ENCODE measurements at places on chromosomes 16 and 17.

DNA sequence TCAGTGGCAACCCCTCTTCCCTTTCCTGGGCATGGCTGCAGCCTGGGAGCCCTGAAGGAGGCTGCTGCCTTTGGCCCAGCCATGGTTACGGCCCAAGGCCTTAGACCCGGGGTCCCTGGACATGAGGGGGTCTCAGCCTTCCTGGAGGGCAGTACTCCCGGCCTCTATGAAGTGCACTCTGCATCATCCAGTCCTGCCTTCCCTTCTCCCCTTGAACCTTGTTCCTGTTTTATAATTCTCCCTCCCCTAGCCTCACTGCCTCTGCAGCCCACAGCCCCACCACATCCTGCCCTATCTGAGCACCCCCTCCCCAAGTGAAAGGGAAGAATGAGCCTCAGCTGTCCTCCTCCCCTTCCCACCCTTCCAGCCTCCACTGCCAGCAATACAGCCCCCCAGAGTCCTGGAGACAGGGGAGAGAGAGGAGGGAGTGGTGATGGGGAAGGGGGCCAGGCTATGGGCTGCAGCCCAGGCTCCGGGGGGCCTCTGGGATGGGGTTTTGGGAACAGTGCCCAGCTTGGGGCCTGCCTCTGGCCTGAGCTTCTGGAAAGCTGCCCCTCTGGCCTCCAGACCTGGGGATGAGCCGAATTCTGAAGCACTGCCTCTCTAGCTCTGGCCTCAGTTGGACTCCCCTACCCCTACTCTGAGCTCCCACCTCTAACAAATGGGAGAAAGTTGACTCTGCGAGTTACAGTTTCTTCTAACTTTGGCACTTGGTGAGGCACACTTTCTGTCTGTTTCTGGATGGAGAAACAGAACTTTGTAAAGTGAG lies 7.6 kb downstream of the CCR7 start:
- DNase-seq, result no peak

DNA sequence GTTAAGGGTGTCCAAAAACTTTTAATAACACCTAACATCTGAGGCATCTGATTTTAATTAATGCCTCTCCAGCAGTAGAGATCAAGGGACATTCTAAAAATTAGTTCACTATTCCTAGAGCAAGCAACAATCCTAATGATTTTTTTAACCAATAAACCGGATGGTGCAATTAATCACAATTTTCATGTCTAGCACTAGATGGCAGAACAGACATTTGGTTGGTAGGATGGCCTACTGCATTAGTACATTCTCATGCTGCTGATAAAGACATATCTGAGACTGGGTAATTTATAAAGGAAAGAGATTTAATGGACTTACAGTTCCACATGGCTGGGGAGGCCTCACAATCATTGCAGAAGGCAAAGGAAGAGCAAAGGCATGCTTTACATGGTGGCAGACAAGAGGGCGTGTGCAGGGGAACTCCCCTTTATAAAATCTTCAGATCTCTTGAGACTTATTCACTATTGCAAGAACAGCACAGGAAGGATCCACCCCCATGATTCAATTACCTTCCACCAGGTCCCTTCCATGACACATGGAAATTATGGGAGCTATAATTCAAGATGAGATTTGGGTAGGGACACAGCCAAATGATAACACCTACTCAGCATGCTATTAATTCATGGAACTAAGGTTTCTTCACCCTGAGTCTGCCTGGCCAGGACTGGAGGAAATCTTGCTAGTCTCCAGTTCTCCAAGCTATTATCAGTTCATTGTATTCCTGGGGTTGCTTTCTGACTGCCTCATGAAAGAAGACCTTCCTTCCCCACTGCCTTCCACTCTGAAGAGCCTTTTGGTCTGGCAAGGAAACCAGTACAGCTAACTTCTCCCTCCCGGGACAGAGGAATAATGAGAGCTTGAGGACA lies 24.8 kb downstream of the HS3ST3A1 start:
- no peak for DNase-seq

GRCh38 chr17:71071837-71072236 lies 902.5 kb downstream of the KCNJ2 start:
- DNase-seq, result no peak

DNA sequence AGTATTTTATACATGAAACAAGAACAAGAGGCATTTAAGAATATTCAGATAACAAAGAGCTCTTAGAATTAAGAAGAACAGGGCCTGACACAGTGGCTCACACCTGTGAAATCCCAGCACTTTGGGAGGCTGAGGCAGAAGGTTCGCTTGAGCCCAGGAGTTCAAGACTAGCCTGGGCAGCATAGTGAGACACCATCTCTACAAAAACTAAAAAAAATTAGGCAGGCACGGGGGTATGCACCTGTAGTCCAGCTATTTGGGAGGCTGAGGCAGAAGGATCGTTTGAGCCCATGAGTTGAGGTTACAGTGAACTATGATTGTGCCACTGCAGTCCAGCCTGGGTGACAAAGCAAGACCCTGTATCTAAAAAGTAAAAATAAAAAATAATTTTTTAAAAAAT lies 12.5 kb upstream of the BRIP1 start:
- no peak for DNase-seq

DNA sequence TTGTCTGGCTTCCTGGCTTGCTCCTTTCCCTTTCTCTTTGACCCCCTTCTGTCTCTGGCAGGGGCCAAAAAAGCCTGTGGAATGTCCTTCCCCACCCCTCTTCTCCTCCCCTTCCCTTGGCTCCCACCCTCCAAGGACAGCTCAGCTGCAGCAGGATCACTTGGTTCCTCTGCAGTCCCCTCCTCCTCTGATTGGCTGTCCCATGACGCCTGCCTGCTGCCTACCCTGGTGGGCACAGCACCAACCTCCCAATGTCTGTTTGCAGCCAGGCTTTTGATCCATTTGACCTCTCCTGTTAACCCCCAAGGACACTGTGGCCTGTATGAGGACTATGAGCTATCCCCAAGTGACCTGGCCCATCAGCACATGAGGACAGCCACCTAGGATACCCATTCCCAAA lies 14.8 kb upstream of the MTMR4 start:
- DNase-seq, result no peak

DNA sequence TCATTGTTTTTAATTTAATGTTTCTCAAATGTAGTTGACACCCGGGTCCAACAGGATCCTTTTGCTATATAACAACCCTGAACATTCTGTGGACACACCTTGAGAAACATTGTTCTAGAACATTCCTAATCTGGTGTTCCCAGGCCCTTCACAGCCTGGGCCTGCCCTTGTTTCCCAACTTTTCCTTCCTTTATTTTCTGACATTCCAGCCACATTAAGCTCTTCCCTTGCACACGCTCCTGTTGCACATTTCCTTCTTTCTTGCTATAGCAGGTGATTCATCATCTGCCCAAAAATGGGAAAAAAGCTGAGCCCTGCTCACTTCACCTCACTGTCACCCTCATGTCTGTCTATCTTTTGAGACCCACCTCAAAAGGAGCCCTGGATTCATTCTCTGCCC lies 67.9 kb upstream of the MARCHF10 start:
- DNase-seq, result no peak

DNA sequence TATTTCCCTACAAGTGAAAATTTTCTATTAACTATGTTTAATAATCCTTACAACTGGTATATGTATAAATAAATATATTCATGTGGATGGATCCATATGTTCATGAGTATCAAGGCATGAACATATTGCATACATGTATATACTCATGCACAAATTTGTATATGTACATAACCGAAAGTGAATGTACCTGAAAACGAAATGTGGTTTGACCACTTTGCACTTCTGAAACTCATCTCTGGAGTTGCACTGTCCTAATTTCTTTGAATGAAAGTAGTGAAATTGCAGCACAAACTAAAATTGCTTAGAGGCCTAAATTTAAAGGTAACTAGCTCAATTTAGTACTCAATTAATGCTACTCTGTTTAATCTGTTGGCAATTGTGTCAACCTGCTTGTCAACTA lies 27.4 kb upstream of the GNAO1 start:
- no peak for DNase-seq

GRCh38 chr16:31473264-31473984 lies 1.5 kb downstream of the TGFB1I1 start:
- no peak for DNase-seq

- no peak for DNase-seq
These were observed 92.7 kb upstream of the CDH5 start for GRCh38 chr16:66273644-66274334.

- DNase-seq, result no peak
These were observed 30.3 kb downstream of the KLHDC4 start for GRCh38 chr16:87735270-87736007.

DNA sequence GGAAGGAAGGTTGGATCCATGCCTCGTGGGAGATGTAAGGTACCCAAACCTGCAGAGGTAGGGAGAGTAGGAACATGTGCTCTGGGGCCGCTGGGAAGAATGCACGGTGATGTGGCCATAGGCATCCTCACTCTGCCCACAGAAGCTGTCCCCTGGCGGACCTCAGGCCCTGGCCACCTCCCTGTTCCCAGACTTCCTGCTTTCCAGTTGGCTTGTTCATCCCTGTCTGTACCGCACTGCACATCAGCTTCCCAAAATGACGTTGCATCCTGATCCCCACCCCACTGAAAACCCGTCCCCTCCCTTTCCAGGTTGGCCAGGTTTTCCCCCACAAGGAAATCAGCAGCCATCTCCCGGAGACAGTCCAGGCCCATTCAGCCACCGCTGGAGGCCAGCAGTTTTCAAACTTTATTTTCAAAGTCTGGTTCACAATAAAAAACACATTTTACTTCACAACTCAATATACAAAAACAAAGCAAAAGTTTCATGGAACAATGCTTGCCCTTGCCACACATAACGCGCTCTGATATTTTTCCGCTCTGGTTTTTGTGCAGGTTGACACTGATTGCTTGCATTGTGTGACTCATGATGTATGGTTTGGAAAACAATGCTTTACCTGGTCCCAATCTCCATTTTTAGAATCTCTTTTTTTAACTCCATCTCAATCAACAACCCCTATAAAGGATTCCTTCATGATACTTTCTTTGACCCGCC lies 143.0 kb downstream of the GAS7 start:
- no peak for DNase-seq

DNA sequence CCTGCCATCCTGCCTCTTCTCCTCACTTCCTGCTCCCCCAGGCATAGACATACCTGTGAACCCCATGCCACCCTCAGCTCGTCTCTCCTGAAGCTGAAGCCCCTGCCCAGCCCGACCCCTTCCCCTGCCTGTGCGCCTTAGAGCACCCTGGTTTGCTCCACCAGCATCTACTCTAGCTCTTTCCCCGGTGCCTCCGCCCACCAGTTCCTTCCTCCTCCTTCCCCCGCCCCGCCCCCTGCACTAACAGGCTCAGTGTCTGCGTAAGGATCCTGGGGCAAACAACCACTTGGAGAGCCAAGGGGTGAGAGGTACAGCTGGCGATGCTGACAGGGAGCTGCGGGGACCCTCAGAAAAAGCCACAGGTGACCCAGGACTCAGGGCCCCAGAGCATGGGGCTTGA lies 1.9 kb downstream of the GPR142 start:
- DNase-seq, result peak; percentile 57

DNA sequence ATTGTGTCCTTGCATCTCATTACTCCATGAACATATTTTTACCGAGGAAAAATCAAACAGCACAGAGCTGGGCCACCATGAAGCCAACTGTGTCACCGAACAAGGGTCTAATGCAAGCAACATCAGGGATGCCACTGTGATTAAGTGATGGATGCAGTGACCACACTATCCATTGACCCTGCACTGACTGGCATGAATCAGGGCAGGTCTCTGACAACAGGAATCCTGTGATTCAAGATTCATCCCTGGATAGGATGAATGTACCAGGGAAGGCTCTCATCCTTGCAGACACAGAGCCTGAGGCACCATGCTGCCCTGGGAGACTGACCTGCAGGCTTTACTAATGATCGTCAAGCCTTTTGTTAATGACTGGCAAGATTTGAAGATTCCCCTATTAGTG lies 41.5 kb upstream of the ZFHX3 start:
- DNase-seq, result no peak

GRCh38 chr17:41324180-41325075 lies 8.9 kb upstream of the KRTAP17-1 start:
- DNase-seq, result no peak

GRCh38 chr16:8686879-8687278 lies 12.5 kb downstream of the ABAT start:
- DNase-seq, result no peak

DNA sequence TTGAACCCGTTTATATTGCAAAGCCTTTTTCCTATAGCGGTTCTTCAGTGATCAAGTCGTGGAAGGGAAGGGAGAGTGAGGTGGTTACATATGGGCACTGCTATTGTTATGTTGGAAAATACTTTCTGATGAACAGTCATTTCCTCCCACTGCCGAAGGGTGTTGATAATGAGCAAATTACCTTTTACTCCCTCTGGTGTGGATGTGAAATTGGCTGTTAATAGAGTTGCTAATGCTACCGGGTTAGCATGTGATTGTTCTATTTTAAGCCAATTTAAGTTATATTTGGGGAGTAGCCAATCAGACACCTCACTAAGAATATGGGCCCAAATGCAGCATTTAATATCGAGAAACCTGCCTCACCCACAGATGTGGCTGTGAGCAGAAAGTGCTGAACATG lies 15.6 kb upstream of the PMFBP1 start:
- no peak for DNase-seq

DNA sequence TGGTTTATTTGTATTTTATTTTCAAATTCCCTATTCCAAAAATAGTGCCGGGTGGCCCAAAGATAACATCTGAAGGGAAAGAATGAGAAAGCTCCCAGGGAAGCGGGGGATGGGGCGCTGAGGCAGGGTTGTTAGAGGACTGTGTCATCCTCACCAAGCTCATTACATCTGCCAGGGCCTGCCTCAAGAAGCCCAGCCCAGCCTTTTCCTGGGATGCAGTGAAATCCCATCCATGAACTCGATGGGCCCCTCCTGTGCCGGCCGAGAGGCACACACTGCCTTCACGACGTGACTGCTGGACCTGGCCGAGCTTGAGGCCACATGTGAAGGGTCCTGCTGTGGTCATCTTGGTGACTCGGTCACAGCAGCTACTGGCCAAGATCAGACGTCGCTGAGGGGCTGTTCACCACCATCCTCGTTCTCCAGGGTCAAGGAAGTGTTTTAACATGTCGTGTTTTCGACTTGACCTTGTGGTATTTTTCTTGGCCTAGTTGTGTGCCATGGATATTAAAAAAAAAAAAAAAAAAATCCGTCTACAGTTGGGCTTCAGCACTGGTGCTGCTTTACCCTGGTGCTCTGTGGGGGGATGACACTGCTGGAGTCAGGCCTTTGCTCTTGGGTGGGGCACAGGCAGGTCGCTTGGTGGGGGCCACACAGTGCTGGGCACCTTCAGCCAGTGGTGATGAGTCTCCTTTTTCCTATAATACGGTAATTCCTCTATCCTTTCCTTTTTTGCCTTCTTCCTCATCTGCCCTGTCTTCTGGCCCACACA lies 4.9 kb downstream of the TIMM22 start:
- DNase-seq, result no peak

GRCh38 chr16:31216422-31217135 lies at the start of gene PYDC1:
Gene PYDC1, minus strand, starts transcription at chr16:31217135. Its CDS starts 107 bp downstream, at chr16:31217028.
- no peak for DNase-seq

- no peak for DNase-seq
These were observed 2.7 kb downstream of the GDPD3 start for GRCh38 chr16:30110661-30111060.

DNA sequence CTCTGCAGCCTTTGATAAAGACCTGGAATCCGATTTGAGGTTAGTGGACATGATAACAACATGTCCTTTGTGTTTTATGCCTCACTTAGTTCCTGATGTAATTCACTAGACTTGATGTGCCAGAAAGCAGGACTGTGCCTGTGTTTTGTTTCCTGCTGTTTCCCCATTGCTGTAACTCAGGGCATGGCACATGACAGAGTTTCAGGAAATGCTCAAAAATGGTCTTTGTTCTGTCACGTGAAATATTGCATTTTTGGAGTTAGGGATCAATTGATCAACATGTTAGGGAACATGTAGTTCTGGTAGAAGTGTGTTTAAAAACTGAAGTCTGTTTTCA lies 32.8 kb downstream of the DHX38 start:
- DNase-seq, result no peak
